ENCODE measurements at places on chromosomes 1 and 21.

- DNase-seq = no peak
Observed at GRCh38 chr21:34333121-34333739, 30.6 kb upstream of the KCNE2 start.

DNA sequence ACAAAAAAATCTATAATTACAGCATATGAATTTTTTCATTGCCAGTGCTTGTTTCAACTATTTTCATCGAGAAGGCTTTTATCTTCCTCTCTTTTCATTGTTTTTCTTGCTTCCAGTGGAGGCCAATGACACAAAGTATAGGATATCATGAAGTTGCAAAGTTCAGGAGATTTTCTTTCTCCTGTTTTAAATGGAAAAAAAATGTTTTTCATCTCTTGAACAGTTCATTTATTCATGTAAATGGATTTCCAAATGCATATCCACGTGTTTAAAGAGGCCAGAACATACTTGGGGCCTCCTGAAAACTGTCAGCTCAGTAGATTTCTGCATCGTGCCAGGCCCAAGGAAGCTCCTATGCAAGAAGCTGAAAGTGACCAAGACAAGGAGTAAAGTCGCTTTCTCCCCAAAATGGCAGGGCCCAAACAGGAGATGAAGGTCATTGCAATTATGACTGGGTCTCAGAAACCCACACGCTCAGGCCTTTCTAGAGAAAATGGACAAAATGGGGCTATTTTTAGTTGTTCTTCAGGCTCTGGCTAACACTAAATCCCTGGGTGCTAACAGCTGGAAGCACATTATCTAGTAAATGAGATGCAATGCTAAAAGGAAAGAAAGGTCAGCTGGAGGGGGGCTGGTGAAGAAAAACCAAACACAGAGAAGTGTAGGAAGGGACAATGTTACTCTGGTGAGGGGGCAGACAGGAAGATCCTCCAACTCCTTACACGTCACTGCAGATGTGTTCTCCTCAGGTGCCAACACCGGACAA is 136.9 kb upstream of the C8B start:
- DNase-seq = no peak

- DNase-seq = no peak
Observed at GRCh38 chr1:23979387-23979880, 693 bp downstream of the SRSF10 start.

DNA sequence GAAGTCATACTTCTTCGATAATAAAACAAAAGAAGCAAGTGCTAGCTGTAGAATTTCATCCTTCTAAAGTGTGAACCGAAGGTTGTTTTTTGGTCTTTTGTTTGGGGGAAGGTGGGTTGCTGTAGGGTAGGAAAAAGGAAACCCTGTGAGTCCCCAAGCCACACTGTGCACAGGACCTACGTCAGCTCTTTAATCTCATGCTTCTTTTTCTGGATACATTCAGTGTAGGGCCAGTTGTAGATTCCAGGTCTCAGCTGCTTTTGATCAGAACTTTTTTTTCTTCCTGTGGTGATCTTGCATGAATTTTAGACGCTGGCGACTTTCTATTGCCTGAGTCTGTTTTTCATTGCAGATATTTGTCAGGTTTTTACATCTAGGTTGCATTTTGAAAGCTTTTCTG is 40.2 kb downstream of the BCL9 start:
- DNase-seq = no peak

- DNase-seq = no peak
Observed at GRCh38 chr1:232748910-232749368, 56.3 kb upstream of the MAP10 start.

- no peak for DNase-seq
Observed at GRCh38 chr1:233445737-233446136, 118.2 kb downstream of the MAP3K21 start.

DNA sequence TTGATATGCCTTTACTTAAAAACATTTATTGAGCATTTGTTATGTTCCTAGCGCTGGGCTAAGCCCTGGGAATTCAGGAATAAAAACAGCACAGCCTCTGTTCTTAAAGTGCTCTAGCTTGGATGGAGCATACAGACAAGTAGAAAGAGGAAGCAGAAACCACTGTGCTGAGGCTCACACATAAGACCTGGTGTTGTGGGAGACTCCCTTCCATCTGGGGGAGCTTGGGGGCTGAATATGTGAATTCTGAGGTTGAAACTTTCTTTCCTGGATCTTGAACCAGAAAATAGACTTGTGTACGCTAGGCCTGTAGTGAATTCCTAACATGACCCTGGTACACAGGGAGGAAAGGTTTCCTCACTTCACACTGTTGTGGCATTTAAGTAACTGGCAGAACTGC is 209.9 kb downstream of the ZNF326 start:
- no peak for DNase-seq

DNA sequence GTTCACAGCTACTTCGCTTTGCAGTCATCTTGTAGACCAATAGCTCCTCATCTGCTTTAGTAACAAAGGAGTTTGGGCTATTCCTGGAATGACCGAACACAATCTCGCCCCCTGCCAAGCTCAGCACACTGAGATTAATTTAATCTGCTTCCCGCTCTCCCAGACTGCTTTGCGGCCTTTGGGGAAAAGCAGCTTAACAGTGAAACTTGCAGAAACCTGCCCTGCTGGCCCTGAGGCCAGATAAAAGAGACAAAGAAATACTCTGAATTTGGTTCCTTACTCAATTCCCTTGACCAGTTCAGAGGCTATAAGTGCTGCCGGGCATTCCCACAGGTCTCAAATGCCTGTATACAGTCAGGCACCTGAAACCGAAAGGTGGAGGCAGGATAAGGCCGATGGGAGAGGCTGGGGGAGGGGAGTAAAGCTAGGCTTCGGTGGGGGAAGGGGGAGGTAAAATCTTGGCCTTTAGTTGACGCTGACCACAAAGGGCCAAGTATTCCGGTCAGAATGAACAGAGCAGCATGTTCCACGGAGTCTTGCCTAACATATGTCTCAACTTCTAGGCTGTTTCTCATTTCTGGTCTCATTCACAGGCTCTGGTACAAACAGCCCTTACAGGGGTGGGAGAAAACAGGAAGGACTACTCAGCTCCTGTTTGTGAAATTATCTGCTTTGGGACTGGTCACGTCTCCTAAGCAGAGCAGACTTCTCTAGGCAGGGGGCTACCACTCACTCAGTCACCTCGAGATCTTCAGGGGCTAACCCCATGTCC is 17.7 kb upstream of the A3GALT2 start:
- DNase-seq = no peak

- DNase-seq = no peak
Observed at GRCh38 chr1:8314346-8315280, 3.3 kb upstream of the SLC45A1 start.

DNA sequence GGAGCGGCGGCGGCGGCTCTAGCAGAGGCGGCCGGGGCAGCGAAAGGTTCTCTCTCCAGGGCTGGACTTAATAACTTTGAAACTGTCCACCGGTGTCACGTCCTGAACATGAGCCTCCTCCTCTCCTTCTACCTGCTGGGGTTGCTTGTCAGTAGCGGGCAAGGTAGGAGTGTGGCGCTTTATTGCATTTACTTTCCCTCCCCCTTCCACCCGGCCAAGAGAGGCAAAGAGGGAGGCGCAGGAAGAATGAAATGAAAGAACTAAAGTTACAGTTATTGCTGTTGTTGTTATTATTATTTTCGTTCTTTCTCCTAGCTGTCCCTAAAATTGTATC is 214 bp downstream of the NCAM2 start:
- DNase-seq = no peak

GRCh38 chr1:17559615-17560419 is 20.3 kb downstream of the ARHGEF10L start:
- no peak for DNase-seq

Data from stimulated activated CD4-positive, alpha-beta T cell treated with anti-CD3 and anti-CD28 coated beads, Interleukin-1b, Interleukin-23, amount 100 ng/mL, for 1 hour (primary cell).